ENCODE measurements at places on chromosomes 12 and 14. TPM values are rescaled to one million over a fixed set of nuclear protein-coding genes. Genes with fewer than 3 reads are reported as not detected.
A peak's percentile ranks its signal among the peaks of the same experiment; 100 is the strongest.

- H3K4me1 ChIP-seq, result no peaks in the 10 kb centered on the region
- no peaks in the 10 kb centered on the region for H3K36me3 ChIP-seq
- no peaks in the 10 kb centered on the region for H3K27me3 ChIP-seq
- no peak for DNase-seq
These were observed 1204.8 kb downstream of the GALC start for GRCh38 chr14:86788224-86788623.

- no peaks in the 10 kb centered on the region for H3K4me1 ChIP-seq
- no peaks in the 10 kb centered on the region for H3K27me3 ChIP-seq
- no peaks in the 10 kb centered on the region for H3K36me3 ChIP-seq
- no peak overlapping the region for H3K27ac ChIP-seq
- DNase-seq, result no peak
These were observed 6.6 kb upstream of the SERPINA12 start for GRCh38 chr14:94515856-94516255.

GRCh38 chr14:69543341-69544115, 31.1 kb downstream of the CCDC177 start:
- peak; percentile 50 for DNase-seq
- H3K4me3 ChIP-seq, result no peak overlapping the region
- peaks cover 25% of the 10 kb centered on the region for H3K27me3 ChIP-seq
- H3K27ac ChIP-seq, result no peak overlapping the region

The CCDC175 gene
- total RNA-seq, result not detected

DNA sequence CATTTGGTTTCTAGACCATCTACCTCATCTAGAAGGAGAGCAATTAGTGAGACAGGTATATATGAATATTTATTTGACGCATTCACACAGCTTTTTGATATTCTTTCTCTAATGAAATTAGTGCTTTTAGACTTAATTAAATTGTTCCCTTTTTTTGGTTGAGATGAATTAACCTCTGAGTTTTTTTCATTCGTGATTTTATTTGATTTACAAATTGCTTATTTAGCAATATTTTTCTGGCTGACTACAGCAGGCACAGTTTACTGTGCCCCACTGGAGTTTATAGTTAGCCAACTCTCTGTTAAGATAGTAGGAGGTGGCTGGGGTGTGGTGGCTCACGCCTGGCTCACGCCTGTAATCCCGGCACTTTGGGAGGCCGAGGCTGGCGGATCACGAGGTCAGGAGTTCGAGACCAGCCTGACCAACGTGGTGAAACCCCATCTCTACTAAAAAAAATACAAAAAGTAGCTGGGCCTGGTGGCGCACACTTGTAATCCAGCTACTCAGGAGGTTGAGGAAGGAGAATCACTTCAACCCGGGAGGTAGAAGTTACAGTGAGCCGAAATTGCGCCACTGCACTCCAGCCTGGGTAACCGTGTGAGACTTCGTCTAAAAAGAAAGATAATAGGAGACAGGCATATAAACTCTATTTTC, 16.7 kb downstream of the MDM2 start:
- H3K4me1 ChIP-seq, result peaks cover 33% of the 10 kb centered on the region
- H3K4me3 ChIP-seq, result no peak overlapping the region
- peaks cover 58% of the 10 kb centered on the region for H3K36me3 ChIP-seq
- H3K27ac ChIP-seq, result no peak overlapping the region
- H3K27me3 ChIP-seq, result no peaks in the 10 kb centered on the region

DNA sequence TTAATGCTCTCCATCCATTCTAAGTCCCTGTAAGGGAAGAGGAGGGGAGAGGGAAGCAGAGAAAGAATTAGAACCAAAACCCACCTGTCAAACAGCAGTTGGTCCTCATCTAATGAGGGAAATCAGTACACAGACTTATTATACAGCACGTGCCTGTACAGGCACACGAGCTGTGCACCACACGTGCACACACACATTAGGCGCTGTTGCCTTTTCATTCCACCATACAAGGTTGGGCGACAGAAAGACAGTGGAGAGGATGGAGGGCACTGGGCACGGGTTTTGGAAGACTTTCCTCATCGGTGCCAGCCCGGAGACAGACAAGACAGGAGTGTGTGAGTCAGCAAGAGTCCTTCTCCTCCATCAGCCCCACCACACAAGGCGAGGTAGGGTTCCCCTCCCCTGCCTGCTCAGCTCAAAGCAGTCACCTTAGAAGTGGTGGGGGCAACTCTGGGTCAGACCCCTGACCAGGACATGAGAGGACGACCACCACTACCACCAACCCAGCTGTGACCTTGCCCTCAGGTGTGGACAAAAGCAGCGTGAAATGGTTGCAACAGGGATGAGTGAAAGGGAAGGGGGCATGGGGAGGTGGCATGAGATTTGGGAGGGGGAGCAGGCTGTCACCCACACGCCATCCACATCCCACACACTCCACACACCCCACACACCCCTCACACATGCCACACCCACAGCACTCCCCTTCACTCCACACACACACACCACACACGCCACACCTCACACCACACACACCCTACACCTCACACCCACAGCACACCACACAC, 80.7 kb downstream of the ACTN1 start:
- peak overlapping the region; percentile 47 for H3K27ac ChIP-seq
- H3K36me3 ChIP-seq, result peaks cover 5% of the 10 kb centered on the region
- no peak overlapping the region for H3K4me3 ChIP-seq

- H3K36me3 ChIP-seq, result no peaks in the 10 kb centered on the region
- DNase-seq, result no peak
- no peaks in the 10 kb centered on the region for H3K27me3 ChIP-seq
- no peak overlapping the region for H3K27ac ChIP-seq
These were observed 1197.5 kb downstream of the LRFN5 start for GRCh38 chr14:42804141-42804540.

The TTC6 gene
- not detected for total RNA-seq

- no peak overlapping the region for H3K4me3 ChIP-seq
- peaks cover 7% of the 10 kb centered on the region for H3K27me3 ChIP-seq
- no peak for DNase-seq
- H3K27ac ChIP-seq, result no peak overlapping the region
These were observed 163.9 kb upstream of the TMTC2 start for GRCh38 chr12:82522762-82523161.

GRCh38 chr12:51959211-51959610, 7.7 kb downstream of the ACVR1B start:
- H3K27me3 ChIP-seq, result no peaks in the 10 kb centered on the region
- H3K36me3 ChIP-seq, result peaks cover under 1% of the 10 kb centered on the region
- no peak overlapping the region for H3K4me3 ChIP-seq
- DNase-seq, result no peak
- peaks cover 21% of the 10 kb centered on the region for H3K4me1 ChIP-seq
- H3K27ac ChIP-seq, result no peak overlapping the region

The CISTR gene
- total RNA-seq, result not detected

DNA sequence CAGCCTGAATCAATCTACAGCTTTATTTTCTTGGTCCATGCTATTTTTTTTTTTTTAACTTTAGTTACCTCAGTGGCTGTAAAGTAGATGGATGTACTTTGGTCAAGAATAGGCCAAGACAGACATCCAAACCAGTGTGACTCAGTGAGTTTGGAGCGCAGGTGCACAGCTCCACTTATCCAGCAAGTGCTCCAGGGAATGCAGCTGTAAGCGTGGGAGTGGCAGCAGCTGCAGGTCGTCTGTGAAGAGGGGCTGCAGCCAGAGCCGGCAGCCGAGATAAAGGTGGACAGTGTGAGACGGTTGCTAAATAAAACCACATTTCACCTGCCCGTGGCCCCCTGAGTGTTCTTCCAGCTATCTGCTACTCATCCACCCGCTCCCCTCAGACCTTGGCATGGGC, 1018.7 kb downstream of the AACS start:
- no peak overlapping the region for H3K4me3 ChIP-seq
- H3K36me3 ChIP-seq, result no peaks in the 10 kb centered on the region
- H3K27ac ChIP-seq, result no peak overlapping the region
- no peaks in the 10 kb centered on the region for H3K27me3 ChIP-seq

GRCh38 chr12:7892186-7892980, 19.7 kb upstream of the SLC2A14 start:
- H3K36me3 ChIP-seq, result no peaks in the 10 kb centered on the region
- DNase-seq, result no peak
- H3K4me3 ChIP-seq, result no peak overlapping the region
- H3K4me1 ChIP-seq, result no peaks in the 10 kb centered on the region
- H3K27ac ChIP-seq, result no peak overlapping the region
- peaks cover 4% of the 10 kb centered on the region for H3K27me3 ChIP-seq

The TMEM52B gene
- total RNA-seq, result not detected

The TC2N gene
- 216 TPM for total RNA-seq

GRCh38 chr12:43069768-43070221, 480.2 kb upstream of the PRICKLE1 start:
- no peak for DNase-seq
- no peaks in the 10 kb centered on the region for H3K36me3 ChIP-seq
- H3K4me3 ChIP-seq, result no peak overlapping the region
- H3K27me3 ChIP-seq, result no peaks in the 10 kb centered on the region

DNA sequence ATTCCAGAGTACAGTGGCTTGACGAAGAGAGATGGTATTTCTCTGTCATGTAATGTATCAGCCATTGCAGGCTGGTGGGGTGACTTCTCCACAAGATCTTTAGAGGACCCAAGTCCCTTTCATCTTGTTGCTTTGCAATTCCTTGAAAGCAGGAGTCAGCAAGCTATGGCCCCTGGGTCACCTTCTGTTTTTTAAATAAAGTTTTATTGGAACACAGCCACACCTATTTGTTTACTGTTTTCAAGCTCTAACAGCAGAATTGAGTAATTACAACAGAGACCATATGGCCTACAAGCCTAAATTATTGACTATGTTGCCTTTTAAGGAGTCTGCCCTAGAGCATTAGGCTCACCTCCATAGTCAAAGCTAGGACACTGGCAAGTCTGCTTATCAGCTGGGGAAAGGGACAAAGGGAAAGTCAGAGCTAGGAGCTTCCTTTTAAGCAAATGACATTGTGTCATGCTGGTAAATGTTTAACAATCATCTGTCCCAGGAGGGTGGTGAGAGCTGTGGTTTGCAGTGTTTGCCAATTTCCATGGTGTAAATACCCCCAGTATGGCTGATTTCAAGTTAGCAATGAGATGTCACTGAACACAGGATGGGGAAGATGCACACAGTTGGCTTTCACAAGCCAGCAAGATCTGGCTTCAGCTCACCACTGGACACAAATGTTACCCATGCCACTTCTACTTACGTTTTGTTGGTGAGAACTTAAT, 87.7 kb upstream of the PWP1 start:
- no peak for DNase-seq
- H3K4me3 ChIP-seq, result no peak overlapping the region
- H3K27ac ChIP-seq, result no peak overlapping the region
- H3K4me1 ChIP-seq, result no peaks in the 10 kb centered on the region
- peaks cover 9% of the 10 kb centered on the region for H3K36me3 ChIP-seq

DNA sequence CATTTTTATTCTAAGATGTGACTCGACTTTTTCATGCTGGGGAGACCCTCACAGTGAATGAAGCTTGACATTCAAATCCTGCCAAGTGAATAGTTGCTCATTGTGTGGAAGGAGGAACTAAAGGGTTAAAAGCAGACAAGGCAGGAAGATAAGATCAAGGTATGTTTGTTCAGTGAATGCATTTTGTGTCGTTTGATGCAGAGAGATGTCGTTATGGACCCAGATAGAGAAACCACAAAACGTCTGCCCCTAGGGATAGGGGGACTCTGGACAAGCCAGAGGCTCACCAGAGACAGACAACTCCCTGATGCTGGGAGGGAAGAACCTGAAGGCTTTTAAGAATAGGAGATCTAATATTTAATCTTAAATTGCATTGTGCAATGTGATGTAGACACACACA, 72.5 kb upstream of the MYL2 start:
- no peak overlapping the region for H3K27ac ChIP-seq
- H3K36me3 ChIP-seq, result peaks cover 2% of the 10 kb centered on the region
- peaks cover 3% of the 10 kb centered on the region for H3K27me3 ChIP-seq
- no peaks in the 10 kb centered on the region for H3K4me1 ChIP-seq

GRCh38 chr12:79689061-79689476, 1.7 kb downstream of the PAWR start:
- H3K27ac ChIP-seq, result peak overlapping the region; percentile 75
- peak overlapping the region; percentile 71 for H3K4me3 ChIP-seq
- H3K4me1 ChIP-seq, result peaks cover 17% of the 10 kb centered on the region
- H3K36me3 ChIP-seq, result no peaks in the 10 kb centered on the region
- DNase-seq, result no peak
- H3K27me3 ChIP-seq, result peaks cover 61% of the 10 kb centered on the region

DNA sequence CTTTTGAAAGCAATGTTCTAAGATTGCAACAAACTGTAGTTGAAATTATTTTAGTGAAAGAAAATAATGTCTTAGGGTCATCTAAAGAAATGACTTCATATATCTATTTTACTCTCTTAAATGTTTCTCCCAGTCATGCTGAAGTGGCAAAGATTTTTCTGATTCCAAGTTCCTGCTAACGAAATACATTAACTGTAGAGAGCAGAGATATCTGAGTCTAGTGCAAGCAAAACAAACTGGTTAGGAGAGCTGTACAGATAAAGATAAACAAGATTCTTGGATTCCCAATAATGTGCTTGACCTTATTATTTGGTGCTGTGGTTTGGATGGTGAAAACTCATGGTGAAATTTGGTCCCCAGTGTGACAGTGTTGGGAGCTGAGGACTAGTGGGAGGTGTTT, 199.9 kb upstream of the PWP1 start:
- H3K27me3 ChIP-seq, result no peaks in the 10 kb centered on the region
- H3K4me3 ChIP-seq, result no peak overlapping the region
- no peaks in the 10 kb centered on the region for H3K36me3 ChIP-seq
- no peak for DNase-seq
- H3K27ac ChIP-seq, result no peak overlapping the region
- H3K4me1 ChIP-seq, result peaks cover 13% of the 10 kb centered on the region

GRCh38 chr12:54301428-54302048, 723 bp upstream of the NFE2 start:
- DNase-seq, result no peak
- H3K36me3 ChIP-seq, result no peaks in the 10 kb centered on the region
- H3K27ac ChIP-seq, result no peak overlapping the region
- no peak overlapping the region for H3K4me3 ChIP-seq
- H3K4me1 ChIP-seq, result peaks cover 30% of the 10 kb centered on the region
- peaks cover 68% of the 10 kb centered on the region for H3K27me3 ChIP-seq

- H3K4me1 ChIP-seq, result no peaks in the 10 kb centered on the region
- no peak for DNase-seq
These were observed 107.1 kb upstream of the AEBP2 start for GRCh38 chr12:19332196-19332595.

The INSM2 gene
- total RNA-seq, result not detected

The DBX2 gene
- not detected for total RNA-seq

The JAG2 gene
- 1.5 TPM for total RNA-seq

The RPGRIP1 gene
- total RNA-seq, result not detected

DNA sequence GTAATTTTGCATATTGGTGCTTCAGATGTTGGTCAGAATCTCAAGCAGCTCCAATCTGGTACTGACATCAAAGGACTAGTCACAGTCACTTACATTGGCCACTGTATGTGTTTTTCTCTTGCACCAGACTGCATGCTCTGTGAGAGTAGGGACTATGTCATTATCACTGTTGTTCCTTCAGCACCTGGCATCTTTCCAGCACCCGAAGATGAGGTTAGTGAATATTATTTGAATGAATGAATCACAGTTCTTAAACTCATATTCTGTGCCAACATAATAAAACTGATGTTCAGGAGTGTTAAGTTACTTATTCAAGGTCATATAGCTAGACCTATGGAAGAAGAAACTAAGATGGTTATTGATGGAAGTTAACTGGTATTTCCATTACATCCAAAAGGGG, 204.5 kb upstream of the TBX3 start:
- no peak overlapping the region for H3K27ac ChIP-seq
- no peaks in the 10 kb centered on the region for H3K36me3 ChIP-seq
- no peak overlapping the region for H3K4me3 ChIP-seq
- no peak for DNase-seq

GRCh38 chr12:16613199-16613598, 7.2 kb upstream of the LMO3 start:
- H3K27me3 ChIP-seq, result peaks cover 16% of the 10 kb centered on the region
- no peak overlapping the region for H3K27ac ChIP-seq
- H3K4me1 ChIP-seq, result no peaks in the 10 kb centered on the region
- DNase-seq, result no peak

The LMNTD1 gene
- total RNA-seq, result not detected
